Activated CD8-positive, alpha-beta T cell treated with anti-CD3 and anti-CD28 coated beads, Interleukin-2, amount 10 ng/mL, durations not matched to agents 7 days and 5 days (primary cell): ENCODE measurements at places on chromosomes 16 and 17.

DNA sequence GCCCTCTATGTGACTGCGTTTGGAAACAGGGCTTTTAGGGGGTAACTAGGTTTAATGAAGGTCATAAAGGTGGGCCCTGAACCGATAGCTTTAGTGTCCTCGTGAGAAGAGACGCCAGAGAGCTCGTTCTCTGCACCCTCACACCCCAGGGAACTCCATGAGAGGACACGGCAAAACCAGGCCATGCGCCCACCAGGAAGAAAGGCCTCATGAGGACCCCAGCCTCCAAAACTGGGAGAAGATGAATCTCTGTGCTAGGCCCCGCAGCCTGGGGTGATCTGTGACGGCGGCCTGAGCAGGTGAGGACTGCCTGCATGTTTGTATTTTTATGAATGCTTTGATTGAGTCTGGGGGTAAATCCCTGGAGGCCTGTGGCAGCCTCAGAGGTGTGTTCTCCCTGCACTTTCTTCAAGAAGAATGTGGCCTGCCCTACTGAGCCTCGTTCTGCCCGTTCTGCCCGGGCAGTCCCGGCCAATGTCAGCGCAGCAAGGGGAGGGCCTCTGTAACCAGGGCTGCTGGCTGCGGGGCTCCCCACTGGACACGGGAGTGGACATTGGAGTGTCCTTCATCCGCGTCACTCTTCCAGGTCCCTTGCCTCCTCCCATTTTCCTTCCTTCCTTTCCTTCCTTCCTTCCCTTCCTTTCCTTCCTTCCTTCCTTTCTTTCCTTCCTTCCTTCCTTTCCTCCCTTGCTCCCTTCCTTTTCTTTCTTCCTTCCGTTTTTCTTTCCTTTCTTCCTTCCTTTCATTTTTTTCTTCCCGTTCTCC is 6.8 kb upstream of the RNF213 start:
- no peak for DNase-seq

- DNase-seq = no peak
Measured at GRCh38 chr16:89183463-89183862, 11.9 kb downstream of the CDH15 start.

DNA sequence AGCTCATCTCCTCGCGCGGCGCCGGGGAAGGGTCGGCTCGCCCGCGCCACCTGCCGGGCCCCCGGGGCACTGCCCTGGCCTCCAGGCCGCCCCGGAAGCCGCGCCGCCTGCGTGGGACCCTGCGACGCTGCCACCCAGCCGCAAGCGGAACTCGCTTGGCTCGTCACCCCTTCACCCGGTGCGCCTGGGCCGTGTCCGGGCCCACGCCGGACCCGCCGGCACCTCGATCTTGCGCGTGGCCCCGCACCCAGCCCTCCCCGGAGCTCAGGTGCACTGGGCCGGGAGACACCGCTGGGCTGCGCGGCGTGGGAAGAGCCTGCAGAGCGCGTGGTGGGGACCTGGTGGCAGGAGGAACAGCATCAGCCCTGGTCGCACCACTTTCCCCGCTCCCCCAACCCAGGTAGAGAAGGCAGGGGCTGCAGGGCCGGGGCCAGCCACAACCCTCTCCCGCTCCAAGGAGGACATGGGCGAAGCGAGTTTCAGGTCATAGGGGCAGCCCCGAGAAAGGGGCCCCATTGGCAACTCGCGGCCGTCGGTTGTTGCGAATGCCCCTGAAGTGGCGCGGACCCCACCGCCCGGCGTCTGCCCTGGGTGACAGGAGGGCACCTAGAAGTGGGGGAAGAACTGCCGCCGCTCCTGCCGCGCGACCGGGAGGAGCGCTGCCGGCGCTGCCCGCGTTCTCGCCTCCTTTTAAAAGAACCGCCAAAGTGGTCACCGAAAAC is 363 bp upstream of the MIF4GD start:
- peak; percentile 89 for DNase-seq

- no peak for DNase-seq
Measured at GRCh38 chr17:17897442-17897841, 60.7 kb upstream of the SREBF1 start.

- DNase-seq = peak; percentile 71
Measured at GRCh38 chr16:72099377-72099818, 5.8 kb downstream of the DHX38 start.
